ENCODE measurements at places on chromosomes 5 and 9.
A peak's percentile ranks its signal among the peaks of the same experiment; 100 is the strongest.

DNA sequence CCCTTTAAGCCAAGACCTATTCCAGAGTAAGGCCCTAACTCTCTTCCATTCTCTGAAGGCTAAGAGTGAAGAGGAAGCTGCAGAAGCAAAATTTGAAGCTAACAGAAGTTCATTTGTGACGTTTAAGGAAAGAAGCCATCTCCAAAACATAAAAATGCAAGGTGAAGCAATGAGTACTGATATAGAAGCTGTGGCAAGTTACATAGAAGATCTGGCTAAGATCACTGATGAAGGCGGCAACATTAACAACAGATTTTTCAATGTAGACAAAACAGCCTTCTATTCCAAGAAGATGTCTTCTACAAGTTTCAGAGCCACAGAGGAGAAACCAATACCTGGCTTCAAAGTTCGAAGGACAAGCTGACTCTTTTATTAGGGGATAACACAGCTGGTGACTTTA, 1143.4 kb downstream of the CDH12 start:
- no peak for DNase-seq

DNA sequence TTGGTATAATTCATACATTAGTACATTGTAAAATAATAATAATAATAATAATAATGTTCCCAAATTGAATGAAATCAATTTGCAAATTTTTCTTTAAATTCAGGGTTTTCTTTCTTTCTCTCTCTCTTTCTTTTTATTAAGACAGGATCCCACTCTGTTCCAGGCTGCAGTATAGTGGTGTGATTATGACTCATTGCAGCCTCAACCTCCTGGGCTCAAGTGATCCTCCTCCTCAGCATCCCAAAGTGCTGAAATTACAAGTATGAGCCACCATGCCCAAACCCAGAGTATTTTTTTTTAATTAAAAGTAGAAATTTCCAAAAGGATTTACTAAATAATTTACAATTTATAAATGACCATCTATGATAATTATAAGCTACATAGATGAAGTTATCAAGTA, 117.7 kb downstream of the HOMER1 start:
- DNase-seq, result no peak

DNA sequence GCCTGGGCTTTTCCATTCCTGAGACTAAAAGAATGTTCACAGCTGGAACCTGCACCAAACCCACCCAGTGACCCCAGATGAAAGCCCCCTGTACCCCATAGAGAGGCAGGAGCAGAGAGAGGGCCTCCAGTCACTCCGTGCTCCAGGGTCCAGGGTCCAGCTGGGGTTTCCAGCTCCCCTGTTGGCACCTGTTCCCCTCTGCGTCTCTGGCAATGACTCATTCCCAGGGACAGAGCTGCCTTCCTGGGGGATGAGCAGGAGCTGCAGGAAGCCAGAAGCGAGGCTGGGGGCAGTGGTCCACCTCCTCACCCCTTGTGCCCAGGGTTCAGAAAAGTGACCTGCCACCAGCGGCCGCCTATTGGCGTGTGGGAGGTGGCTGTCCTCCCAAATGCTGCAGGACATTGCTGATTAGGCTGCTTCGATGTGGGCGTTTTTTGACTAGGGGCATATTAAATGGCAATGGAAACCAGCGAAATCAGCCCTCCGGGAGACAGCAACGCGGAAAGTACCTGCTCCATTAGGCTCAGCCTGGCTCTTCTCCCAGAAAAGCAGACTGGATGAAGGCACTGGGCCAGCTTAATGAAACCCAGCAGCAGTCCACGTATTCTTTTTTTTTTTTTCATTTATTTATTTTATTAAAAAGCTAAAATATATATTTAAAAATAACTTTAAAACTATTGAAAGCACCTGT, 97.4 kb downstream of the DAP start:
- peak; percentile 48 for DNase-seq

DNA sequence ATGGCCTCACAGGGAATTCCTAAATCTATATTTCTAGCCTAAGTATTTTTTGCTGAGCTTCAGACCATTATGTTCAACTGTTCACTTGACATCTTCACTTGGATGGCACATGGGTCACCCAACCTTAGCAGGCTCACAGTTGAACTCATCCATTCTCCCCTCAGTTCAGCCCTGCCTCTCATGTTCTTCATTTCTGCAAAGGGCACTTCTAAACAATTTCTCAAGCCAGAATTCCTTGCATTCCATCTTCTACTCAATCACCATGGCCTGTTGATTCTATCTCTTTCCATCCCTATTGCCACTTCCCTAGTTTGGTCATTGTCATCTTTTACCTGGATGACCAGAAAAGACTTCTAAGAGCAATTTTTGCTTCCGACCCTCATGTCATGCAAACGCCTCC, 7.3 kb upstream of the RGS3 start:
- DNase-seq, result no peak

DNA sequence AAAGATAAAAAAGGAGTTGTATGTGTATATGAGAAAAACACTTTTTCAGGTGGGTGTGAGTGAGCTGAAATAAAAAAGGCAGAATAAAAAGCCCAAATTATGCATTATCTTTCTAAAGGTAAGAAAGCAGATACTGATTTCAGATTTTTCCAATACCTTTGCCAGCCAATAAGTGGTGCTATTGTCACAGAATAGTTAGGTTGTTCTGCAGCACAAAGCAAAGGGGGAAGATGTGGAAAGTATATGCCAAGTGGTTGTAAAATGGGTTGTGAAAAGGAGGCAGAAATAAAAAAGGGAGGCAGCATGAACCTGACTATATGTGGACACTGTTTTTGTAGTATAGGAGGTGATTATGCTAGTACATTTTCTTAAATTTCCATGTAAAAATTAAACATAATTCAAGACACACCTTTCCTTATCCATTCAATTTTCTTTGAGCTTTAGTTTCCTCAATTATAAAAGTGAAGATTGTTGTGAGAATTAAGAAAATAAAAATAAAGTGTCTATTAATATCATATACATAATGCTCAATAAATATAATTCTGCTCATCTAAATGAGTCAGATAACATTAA, 106.7 kb downstream of the SMIM15 start:
- peak; percentile 10 for DNase-seq

- no peak for DNase-seq
These were observed 180.2 kb downstream of the YTHDC2 start for GRCh38 chr5:113693701-113694100.

DNA sequence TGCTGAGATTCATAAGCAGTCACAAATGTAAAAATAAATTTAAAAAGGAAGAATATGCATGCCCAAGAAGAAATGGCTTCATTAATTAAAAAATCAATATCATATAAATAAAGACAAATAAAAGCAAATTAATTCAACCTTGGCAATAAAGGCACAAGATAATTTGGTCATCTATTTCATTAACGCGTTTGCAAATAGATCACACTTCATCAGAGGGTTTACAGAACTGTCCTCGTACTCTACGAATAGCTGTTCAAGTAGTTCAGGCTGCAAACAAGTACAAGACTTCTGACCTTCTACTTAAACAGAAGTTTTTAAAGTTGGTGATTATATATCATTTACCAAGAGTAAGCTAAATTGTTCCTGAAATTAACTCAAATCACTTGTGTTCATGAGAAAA, 775.3 kb upstream of the DMAC1 start:
- DNase-seq, result no peak

GRCh38 chr9:83957248-83957513, 22.8 kb downstream of the HNRNPK start:
- DNase-seq, result no peak

GRCh38 chr9:16461851-16462250, 408.6 kb downstream of the BNC2 start:
- DNase-seq, result no peak
